ENCODE measurements at places on chromosomes 4 and X.

DNA sequence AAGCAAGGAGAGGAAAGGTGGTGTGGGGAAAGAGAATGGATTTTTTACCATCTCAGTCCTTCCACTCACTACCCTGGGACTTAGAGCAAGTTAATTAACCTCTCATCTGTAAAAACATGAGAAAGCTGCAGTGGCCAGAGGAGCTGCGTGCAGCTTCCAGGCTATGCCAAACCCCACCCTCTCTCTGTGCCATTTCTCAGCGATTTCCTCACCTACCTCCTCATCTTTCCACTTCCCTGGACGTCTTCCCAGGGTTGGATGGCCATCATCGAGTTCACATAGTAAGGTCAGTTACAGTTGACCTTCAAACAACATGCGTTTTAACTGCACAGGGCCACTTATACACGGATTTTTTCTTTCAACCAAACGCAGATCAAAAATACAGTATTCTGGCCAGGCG, 64.3 kb downstream of the SMIM20 start:
- DNase-seq, result no peak

DNA sequence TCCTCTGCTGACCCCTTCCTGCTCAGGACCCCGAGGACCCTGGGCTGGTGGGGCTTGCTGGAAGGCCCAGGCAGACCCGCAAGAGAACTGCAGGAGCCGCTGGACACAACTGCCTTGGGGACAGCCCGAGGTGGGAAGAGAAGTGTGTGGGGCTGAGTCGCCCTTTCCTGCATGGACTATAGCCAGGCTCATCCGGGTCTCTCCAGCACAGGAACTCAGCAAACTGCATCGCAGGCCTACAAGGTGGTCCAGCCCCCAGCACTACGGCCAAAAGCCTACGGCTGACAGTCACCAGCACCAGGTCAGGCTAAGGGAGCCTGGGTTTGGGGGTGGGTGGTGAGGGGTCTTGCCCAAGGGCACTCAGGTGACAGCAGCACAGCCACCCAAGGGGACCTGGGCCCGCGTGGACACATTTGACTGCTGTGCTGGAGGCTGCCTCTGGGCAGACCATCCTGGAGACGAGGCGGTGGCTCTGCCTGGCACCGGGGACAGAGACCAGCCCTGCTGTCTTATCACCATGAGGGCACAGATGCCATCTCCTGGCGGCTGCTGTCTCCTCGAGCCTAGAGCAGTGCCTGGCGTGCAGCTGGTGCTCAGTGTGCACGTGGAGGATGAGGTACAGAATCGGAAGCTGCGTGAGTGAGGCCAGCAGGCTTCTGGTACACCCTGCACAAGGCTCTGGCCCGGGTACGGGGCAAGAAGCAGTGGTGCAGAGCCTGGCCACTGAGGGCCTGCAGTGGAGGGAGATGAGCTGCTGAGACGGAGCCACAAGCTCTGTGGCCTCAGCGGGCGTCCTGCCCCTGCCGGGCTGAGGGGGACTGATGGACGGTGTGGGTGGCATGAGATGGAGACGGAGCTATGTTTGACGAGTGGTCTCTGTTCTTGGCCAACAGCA, 15.1 kb downstream of the LRPAP1 start:
- DNase-seq, result no peak

- DNase-seq, result no peak
Observed at GRCh38 chr4:182553653-182554052, 310.5 kb downstream of the TENM3 start.

- no peak for DNase-seq
Observed at GRCh38 chr4:43781125-43781524, 667.5 kb downstream of the KCTD8 start.

DNA sequence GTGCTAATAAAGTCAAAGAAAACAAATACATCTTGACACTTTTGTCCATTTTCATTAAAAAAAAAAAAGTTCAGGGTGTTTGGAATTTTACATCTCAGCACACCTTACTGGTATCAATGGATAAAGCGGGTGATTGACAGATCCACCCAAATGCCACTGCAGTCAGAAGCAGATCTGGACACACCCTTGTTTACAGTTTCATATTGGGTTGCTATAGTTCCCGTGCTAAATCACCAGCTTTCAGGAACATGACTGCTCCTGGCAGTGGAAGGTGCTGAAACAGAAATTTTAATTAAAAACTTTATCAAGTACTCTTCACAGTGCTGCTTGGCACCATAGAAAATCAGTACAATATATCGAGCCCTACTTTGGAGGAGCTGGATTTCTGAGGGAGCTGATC, 116.3 kb downstream of the STOX2 start:
- DNase-seq, result no peak

DNA sequence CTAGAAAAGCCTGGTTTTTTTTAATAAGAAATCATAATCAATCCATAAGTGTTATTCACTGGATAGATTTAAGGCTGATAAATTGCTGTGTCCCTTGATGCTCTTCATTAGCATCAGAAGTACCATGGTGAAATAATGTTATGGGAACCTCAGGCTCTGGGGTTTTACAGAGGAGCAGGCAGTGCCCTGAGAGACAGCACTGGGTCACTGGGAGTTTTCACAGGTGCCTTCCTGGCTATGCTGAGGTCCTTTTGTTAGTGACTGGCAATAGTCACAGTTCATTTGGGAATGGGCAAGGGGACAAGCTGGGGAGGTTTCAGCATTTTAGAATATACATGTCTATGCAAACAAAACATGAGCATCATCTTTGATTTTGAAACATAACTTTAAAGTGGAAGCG, 38.6 kb downstream of the ANK2 start:
- DNase-seq, result no peak

DNA sequence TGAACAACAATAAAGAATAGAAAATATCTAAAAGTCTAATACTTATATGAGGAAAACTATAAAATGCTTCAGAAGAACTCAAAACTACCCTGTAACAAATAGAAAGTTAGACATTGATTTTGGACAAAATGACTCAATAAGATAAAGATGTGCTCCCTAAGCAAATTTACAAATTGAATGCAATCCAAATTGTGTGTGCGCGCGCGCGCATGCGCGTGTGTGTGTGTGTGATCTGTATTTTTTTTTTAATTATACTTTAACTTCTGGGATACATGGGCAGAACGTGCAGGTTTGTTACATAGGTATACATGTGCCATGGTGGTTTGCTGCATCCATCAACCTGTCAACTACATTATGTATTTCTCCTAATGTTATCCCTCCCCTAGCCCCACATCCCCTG, 320.8 kb upstream of the INTU start:
- no peak for DNase-seq

GRCh38 chr4:99690472-99690871, 32.8 kb upstream of the C4orf54 start:
- DNase-seq, result no peak

GRCh38 chrX:137233478-137233877, 199.7 kb upstream of the GPR101 start:
- DNase-seq, result no peak

Measured in urothelium cell line (cell line).